ENCODE measurements at places on chromosomes 4 and X. TPM values are rescaled to one million over a fixed set of nuclear protein-coding genes. Genes with fewer than 3 reads are reported as not detected.

Gene RIPPLY1
- not detected for total RNA-seq

Gene CCKAR
- total RNA-seq: not detected

Gene SCML2
- total RNA-seq: 3.7 TPM

Gene CT45A5
- total RNA-seq: not detected

Gene GPRASP1
- 18.8 TPM for total RNA-seq

Gene ANKRD50
- total RNA-seq: 78.5 TPM

Gene SUPT20HL2
- 1.2 TPM for total RNA-seq

Gene FGFBP1
- total RNA-seq: not detected

Gene FREM3
- total RNA-seq: not detected

Gene L1CAM
- total RNA-seq: 5.1 TPM

Gene TMSB15C
- 11.6 TPM for total RNA-seq

Gene GC
- total RNA-seq: not detected

Gene EVC2
- 21.8 TPM for total RNA-seq
